ENCODE measurements at places on chromosomes 12 and 14.

DNA sequence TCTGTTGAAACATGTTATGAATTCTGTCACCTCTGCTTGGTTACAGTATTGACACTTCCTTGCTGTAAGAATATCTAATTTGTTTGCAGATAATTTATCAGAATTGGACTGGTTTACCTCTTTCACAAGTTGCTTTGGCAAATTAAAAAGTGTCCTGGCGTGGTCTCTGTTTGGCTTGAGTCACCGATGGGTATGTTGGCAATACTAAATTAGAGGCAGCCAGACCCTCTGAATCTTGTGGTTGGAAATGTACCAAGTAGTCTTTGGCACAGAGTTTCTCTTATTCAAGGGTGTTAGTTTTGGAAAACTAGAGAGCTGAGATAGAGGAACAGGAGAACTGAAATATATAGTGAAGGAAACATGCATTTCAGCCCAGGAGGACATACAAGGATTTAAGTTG, 521.1 kb upstream of the MGAT4C start:
- H3K27ac ChIP-seq = no peak overlapping the region
- H3K4me1 ChIP-seq = no peaks in the 10 kb centered on the region
- no peaks in the 10 kb centered on the region for H3K27me3 ChIP-seq

DNA sequence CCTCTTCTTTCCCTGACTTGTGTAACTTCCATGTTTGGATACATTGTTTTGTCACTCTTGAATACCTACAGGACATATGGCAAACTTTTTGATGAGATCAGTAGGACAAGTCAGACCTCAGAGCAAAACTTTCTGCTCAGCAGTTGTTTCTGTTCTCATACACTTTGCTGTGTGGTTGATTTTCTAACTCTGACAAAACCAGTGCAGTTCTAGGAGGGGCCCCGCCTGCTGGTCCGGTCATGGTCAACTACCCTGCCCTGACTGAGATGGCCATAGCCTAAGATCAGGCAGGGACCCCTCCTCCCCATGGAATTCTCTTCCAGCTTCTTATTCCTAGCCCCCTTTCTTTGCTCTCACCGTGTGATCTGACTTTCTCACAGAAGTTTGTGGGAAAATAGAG, 92.8 kb downstream of the OTOGL start:
- no peak overlapping the region for H3K4me3 ChIP-seq
- H3K27ac ChIP-seq = no peak overlapping the region
- no peaks in the 10 kb centered on the region for H3K36me3 ChIP-seq

DNA sequence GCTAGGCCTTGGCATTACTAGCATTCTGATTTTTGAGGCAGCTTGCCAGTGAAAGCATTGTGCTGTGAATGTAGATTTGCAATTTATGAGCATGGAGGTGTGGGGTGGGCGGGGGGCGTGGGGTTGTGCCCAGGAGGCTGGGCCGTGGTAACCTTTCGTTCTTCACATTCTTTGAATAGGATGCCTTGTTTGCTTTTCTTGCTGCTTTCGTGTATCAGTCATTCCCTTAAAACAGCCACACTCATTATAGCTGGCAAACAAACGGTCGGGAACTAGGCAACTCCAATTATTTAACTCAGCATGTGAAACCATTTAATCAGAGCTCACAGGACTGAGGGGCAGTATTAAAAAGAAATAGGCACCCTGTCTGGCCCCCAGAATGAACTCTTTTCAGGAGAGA, 115.9 kb upstream of the PELI2 start:
- H3K4me1 ChIP-seq = no peaks in the 10 kb centered on the region
- no peaks in the 10 kb centered on the region for H3K36me3 ChIP-seq
- H3K27me3 ChIP-seq = no peaks in the 10 kb centered on the region
- H3K27ac ChIP-seq = no peak overlapping the region
- no peak overlapping the region for H3K4me3 ChIP-seq
- DNase-seq = no peak

- H3K27me3 ChIP-seq = no peaks in the 10 kb centered on the region
- H3K4me1 ChIP-seq = peaks cover 15% of the 10 kb centered on the region
Observed at GRCh38 chr12:98743362-98743953, 98.4 kb downstream of the APAF1 start.

DNA sequence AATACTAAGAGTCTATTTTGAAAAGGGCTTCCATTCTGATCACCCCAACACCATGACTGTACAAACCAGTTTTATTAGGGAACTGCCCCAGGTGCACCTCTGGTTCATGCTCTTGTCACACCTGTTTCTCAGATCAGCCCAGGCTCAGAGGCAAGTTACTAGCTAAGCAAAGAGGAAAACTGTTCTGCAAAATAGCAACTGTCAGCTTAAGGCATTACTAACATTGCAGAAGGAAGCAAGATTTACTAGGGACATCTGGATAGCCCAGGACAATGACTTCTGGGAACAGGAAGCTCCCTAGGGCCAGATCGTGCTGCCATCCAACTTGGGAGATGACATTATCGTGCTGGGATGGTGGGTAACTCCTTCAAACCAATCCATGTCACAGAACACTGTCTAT, 30.1 kb downstream of the ANAPC7 start:
- H3K27ac ChIP-seq = peak overlapping the region; percentile 20
- no peak for DNase-seq
- peaks cover 31% of the 10 kb centered on the region for H3K4me1 ChIP-seq
- no peaks in the 10 kb centered on the region for H3K27me3 ChIP-seq
- no peak overlapping the region for H3K4me3 ChIP-seq

DNA sequence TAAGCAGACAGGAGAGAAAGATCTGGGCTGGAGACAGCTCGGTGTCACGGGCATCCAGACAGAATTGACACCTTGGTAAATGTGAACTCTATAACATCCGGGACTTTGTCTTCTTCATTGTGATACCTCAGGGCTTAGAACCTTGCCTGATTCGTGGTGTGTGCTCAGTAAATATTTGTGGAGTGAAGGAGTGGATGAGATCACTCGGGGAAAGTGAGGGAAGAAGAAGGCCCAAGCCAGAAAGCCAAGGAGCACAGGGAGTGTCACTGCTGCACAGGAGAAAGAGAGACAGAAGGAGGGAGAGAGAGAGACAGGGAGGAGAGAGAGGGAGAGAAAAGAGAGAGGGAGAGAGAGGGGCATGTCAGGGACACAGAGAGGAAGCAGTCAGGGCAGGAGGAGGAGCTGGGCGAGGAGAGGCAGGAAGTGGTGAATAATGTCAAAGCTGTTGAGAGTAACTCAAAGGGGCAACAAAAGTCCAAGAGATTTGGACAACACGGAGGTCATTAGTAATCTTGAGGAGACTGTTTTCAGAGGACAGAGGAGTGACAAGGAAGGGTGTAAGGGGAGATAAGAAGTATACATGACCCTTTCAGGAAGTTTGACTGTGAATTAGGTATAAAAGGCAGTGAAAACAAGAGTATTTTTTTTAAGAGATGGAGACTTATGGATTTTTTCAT, 141.6 kb upstream of the MAX start:
- H3K4me1 ChIP-seq = peaks cover 8% of the 10 kb centered on the region
- H3K27me3 ChIP-seq = no peaks in the 10 kb centered on the region
- H3K4me3 ChIP-seq = no peak overlapping the region
- H3K36me3 ChIP-seq = no peaks in the 10 kb centered on the region

DNA sequence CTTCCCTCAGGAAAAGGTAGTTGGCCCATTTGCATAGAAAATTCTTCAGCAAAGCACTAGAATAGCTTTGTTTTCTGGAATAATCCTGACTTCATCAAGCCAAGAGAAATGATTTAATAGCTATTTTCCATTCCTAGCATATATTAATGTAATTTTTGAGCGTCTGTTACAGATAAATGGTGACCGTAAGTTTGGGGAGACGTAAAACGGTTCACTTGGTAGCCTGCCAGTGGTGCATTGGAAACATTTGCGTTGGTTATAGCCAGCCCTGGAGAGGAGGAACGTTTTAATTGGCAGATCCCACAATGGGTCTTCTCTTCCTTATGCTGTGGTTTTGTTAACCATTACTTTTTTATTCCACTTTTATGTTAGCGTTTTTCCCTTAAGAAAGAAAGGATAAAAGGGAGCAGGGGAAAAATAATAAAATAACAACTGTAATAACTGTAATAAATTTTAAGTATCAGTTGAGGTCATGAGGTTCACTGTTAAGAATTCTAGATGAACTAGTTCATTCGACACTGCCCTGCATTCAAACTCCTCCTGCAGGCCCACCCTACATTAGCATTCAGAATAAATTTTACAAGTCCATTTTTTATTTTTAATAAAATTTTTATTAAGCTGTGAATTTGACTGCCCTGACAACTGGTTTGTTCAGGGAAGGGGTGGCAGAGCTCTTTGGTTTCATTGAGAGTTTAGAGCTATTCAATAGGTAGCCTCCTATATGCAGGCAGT, 300.7 kb downstream of the ERC1 start:
- no peak overlapping the region for H3K27ac ChIP-seq
- peaks cover 12% of the 10 kb centered on the region for H3K36me3 ChIP-seq
- no peaks in the 10 kb centered on the region for H3K27me3 ChIP-seq
- DNase-seq = no peak
- H3K4me3 ChIP-seq = no peak overlapping the region

All from heart right ventricle (tissue), 16 donors.